RWPE2 (cell line): ENCODE measurements at places on chromosomes 2 and 18.
A peak's percentile ranks its signal among the peaks of the same experiment; 100 is the strongest.

DNA sequence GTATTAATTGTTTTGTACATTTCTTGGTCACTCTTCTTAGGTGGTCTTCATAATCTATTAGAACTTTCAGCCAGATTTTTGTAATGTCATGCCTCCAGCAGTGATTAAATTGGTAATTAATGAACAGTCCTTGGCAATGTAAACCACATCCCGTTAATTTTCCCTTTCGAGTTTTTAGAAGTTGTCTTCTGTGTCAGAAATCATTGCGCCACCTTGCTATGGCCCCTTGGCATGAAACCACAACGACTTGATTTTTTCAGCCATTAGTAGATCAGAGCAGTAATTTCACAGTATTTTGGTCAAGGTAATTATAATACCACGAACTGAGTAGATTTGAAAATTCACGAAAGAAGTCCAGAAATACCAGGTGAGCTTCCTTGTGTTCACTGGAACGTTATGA, 86.0 kb upstream of the OTX1 start:
- no peak for DNase-seq

DNA sequence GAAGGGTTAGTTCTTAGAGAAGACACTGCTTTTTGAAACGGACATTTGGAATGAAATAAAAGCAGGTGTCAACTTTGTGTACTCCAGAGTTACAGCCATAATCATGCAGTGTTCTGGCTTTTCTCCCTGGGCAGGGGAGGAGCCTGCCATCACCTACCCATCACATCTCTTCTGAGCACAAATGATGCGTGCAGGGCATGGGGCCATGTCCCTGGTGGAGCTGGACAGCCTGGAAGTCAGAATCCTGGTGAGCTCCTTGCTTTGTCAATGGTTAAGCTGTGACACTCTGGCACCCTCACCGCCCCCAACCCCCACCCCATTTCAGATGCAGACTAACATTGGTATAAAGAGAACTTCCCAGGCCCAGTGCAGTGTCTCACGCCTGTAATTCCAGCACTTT, 53.1 kb downstream of the PDCL3 start:
- no peak for DNase-seq

- no peak for DNase-seq
Observed at GRCh38 chr18:50159654-50160046, 35.3 kb downstream of the MYO5B start.

DNA sequence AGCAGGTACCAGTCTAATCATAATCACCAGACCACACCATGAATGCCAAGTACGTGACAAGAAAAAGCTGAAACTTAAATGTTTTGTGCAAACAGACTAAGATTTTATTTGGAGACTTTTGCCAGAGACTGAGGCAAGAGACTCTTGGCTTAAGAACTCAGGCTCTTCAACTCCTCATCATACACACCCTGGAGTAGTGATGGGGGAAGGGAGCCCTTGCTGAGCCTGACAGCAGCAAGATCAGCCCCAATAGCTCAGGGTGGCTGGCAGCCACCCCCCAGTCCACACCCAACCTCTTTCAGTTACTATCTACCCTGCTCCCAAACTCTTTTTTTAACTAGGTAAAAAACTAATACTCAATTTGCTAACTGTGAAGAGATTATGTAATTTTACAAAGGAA, 114.8 kb downstream of the CCBE1 start:
- DNase-seq: no peak

DNA sequence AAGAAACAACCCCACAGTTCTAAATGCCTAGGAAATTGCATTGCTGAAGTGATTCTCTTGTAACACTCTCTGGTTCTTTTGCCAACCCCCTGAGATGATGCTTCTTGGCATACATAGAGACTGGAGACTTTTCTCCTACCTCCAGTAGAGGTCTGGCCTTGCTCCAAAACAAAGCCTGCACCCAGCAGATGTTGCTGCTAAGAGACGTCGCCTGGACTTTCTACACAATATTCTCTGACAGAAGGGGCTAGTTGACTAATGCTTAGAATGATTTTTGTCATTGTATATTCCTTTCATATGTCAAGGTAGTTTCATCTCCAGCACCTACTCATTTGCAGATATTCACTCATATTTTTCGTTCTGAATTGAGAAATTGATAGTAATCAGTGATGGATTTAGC, 24.6 kb downstream of the SOWAHC start:
- DNase-seq: no peak

- no peak for DNase-seq
Observed at GRCh38 chr2:219332542-219332941, at the start of gene RESP18. Gene RESP18, minus strand, starts transcription at chr2:219332744.

DNA sequence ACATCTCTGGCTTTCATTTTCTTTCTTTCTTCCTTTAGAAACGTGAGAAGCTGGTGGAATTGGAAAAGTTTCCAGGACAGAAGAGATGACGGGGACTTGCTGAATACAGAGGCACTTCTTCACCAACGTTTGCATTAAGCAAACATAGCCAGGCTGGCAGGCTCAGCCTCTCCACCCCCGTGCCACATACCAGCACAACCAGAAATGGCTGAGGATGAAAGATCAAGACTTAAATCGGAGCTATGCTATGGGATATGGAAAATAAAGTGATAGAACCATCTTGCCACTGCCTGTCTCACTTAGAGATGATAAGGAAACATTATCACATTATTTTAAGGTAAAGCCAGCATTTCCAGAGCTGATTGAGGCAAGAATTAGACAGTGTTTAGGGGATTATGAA, 483.3 kb downstream of the BCL11A start:
- DNase-seq: no peak

GRCh38 chr2:100412881-100413321, 4.6 kb downstream of the CHST10 start:
- DNase-seq: no peak

DNA sequence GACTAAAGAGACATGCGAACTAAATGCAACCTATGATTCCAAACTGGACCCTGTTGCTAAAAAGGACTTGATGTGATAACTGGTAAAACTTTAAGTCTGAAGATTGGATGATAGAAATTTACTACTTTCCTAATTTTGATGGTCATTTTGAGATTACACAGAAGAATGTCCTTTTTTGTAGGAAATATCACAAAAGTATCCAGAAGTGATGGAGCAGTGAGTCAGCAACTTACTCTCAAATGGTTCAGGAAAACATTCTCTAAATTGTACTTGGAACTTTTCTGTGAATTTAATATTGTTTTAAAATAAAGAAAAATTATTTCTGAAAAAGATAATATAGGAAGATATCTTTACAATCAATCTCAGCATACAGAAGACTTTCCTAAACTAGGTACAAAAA, 19.9 kb downstream of the MBOAT2 start:
- no peak for DNase-seq

- no peak for DNase-seq
Observed at GRCh38 chr2:9658972-9659371, 28.2 kb upstream of the YWHAQ start.

DNA sequence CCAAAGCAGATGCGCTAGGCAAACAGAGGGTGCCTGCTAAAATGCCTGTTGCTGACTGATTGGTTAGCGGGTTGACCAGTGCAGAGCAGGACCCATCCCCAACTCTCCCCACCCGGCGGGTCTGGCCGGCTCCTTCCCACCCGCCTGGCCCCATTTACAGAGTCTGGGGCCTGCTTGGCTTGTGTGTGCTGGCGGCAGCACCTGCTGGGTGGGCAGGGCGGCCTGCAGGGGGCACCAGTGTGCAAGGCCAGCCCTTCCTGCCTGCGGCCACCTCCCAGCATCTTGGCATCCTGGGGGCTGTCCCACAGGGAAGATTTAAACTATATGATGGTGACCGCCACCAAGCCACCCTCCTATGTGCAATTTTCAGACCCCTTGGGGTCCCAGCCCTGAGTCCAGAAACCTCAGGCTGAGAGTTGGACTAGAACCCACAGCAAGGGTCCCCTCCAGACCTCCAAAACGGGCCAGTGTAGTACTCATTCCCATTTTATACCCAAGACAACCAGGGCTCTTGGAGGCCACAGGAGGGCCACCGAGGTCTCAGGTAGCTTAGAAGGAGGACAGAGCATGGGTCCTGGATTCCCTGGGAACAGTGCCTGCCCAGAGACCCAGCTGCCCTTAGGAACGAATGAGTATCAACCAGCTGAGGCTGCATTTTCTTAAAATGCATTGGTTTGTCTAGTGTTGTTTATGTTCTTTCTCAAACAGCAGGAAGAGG, 173.6 kb downstream of the SMAD7 start:
- DNase-seq: no peak

DNA sequence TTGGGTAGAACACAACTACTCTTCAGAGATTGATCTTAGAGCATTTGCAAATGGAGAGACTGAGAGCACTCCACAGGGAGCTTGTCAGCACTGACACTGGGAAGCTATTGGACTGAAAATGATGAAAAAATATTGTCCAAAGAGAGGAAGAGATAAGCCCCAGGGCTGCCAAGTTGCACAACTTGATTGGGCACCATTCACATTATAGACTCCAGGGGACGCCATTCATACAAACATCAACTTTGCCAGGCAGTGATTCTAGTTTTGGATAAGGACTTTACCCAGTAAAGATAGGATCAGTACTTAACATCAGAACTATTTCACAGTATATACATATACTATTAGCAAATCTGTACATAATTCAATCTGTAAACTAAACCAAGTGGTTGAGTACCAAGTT, 79.6 kb upstream of the MYCN start:
- DNase-seq: no peak

- no peak for DNase-seq
Observed at GRCh38 chr2:216317831-216318520, 54.3 kb downstream of the MARCHF4 start.

GRCh38 chr2:37526323-37526722, 145.1 kb downstream of the CDC42EP3 start:
- no peak for DNase-seq

- DNase-seq: no peak
Observed at GRCh38 chr2:207279520-207279919, 113.8 kb upstream of the KLF7 start.

- no peak for DNase-seq
Observed at GRCh38 chr2:168322325-168323007, 75.1 kb upstream of the STK39 start.

DNA sequence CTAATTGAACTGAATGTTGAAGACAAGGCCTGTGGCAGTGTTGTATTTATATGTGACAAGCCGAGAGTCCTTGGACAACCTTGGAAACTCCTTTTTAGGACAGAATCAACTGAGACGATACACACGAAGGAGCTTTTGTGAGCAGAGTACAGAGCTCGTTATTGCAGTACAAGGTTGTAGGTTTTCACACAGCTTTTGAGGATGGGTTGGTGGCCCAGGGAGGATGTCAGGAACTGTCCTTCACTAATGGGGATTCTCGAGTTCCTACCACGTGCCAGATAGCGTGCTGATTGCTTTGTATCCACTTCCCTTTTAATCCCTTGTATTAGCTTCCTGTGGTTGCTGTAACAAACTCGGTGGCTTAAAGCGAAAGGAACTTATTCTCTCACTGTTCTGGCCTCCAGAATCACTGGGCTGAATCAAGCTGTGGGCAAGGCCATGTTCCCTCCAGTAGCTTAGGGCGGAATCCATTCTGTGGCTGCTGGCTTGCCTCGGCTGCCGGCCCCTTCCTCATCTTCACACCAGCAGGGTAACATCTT, 20.2 kb downstream of the INPP4A start:
- DNase-seq: no peak

DNA sequence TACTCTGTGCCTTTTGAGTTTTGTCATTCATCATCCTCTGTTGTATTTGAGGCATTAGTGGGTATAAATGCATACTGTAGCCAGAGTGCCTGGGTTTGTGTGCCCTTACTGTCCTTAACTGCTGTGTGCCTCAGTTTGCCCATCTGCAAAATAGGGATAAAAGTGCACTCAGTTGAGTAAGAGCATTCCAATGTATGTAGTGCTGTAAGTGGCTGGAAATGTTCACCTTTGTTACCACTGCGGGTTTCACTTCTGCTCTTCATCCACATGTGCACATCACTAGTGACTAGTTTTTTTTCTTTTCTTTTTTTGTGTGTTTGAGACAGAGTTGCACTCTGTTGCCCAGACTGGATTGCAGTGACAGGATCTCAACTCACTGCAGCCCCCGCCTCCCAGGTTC, 39.9 kb downstream of the PLEKHB2 start:
- no peak for DNase-seq

GRCh38 chr2:29806461-29806860, 114.9 kb downstream of the ALK start:
- DNase-seq: no peak

DNA sequence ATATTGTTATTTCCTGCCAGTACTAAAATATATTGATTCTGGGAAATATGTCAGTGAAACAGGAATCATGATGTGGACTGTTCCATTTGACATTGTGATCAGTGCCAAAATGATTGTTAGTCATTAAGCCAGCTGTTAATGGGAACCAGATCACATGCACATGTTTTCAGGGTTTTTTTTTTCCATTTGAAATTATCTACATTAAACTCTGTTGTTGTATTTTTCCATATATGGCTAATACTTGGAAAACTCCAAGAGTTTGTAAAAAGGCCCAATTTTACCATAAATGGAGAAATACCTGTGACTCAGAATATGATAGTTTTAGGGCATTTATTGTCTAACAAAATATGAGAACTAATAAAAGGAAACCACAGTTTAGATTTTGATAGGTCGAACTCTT, 13.4 kb downstream of the ITGAV start:
- no peak for DNase-seq

DNA sequence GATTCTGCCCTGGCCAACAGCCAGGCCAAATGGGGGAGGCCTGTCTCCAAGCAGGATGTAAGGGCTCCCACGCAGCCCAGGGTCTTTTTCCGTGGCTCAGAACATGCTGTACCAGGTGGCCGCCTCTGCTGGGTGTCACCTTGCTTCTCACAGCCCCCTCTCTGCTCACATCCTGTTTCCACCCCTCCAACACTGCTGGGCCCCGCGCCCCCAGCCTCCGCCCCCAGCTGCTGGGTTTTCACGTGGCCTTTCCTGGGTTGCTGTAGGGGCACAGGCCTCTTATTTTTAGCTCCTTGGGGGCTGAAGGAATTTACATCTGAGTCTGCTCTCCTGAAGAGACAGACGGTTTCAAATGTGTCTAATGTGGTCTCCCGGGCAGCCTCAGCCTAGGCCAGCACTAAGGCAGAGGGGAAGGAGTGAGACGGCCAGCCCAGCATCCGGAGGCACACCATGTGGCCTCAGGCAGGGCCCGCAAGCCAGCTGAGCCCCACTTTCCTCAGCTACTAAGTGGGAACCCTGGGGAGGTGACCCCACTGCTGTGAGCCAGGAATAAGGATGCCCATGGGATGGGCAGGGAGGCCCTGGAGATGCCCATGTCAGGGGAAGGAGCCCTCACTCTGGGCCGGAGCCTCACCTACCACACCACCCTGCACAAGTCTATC, 18.7 kb upstream of the DUSP2 start:
- peak; percentile 34 for DNase-seq

DNA sequence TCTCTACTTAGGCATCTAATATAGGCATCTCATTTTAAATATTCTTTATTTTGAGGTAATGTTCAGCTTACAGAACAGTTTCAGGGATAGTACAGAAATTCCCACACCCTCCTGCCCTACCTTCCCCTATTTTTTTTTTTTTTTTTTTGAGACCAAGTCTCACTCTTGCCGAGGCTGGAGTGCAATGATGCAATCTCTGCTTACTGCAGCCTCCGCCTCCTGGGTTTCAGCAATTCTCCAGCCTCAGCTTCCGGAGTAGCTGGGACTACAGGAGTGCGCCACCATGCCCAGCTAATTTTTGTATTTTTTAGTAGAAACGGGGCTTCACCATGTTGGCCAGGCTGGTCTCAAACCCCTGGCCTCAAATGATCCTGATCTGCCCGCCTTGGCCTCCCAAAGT, 97.6 kb downstream of the EPB41L5 start:
- DNase-seq: no peak

- no peak for DNase-seq
Observed at GRCh38 chr18:7488571-7488970, 78.5 kb upstream of the PTPRM start.
